Neuronal stem cell (in vitro differentiated cells): ENCODE measurements at places on chromosomes 2 and 18.

DNA sequence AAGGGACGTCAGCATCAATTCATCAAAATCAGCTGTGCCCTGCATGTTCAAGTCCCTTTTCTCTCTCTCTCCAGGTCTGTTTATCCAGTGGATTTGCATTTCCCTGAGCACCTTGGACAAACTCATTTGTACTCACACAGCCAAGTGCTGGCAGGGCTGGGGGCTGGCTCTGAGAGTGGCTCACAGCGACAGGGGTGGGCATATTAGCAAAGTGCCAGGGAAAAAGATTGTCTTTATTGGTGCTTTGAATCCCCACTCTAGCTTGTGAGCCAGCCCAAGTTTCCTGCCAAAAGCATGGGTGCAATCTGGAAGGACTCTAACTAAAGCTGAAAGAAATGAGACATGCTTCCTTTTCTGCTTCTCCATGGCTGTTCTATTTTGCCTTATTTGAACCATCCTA, 56.6 kb downstream of the ACOXL start:
- no peak for DNase-seq
- no peaks in the 10 kb centered on the region for H3K36me3 ChIP-seq
- no peaks in the 10 kb centered on the region for H3K4me1 ChIP-seq
- no peak overlapping the region for H3K4me3 ChIP-seq
- no peaks in the 10 kb centered on the region for H3K27me3 ChIP-seq

GRCh38 chr18:74299162-74299561, 7.4 kb upstream of the CYB5A start:
- peaks cover 1% of the 10 kb centered on the region for H3K4me1 ChIP-seq
- no peaks in the 10 kb centered on the region for H3K36me3 ChIP-seq
- no peaks in the 10 kb centered on the region for H3K27me3 ChIP-seq
- no peak for DNase-seq
- H3K4me3 ChIP-seq, result no peak overlapping the region
- H3K27ac ChIP-seq, result no peak overlapping the region

DNA sequence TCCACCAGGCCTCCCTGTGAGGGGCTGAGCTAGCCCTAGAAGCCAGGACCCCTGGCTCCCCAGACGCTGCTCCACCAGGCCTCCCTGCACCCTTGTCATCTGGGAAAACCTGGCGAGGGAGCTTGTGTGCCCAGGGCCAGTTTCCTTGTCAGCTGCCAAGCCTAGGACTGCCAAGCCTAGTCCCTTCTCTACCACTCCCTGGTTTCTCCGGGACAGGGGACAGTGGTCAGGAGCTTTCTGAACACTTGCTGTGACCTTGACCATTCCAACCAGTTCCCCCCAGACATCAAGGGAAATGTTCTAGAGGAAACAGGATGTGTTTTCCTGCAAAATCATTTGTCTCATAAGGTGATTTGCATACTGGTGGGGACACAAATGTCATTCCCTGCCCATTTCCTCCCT, 41.3 kb upstream of the MRPL33 start:
- H3K27ac ChIP-seq, result no peak overlapping the region
- DNase-seq, result no peak
- peaks cover 4% of the 10 kb centered on the region for H3K27me3 ChIP-seq
- no peaks in the 10 kb centered on the region for H3K36me3 ChIP-seq
- peaks cover 5% of the 10 kb centered on the region for H3K4me1 ChIP-seq

GRCh38 chr2:70546885-70547284, 6.7 kb downstream of the TGFA start:
- DNase-seq, result no peak
- no peaks in the 10 kb centered on the region for H3K4me1 ChIP-seq
- H3K4me3 ChIP-seq, result no peak overlapping the region
- no peaks in the 10 kb centered on the region for H3K36me3 ChIP-seq
- no peaks in the 10 kb centered on the region for H3K27me3 ChIP-seq

- H3K36me3 ChIP-seq, result no peaks in the 10 kb centered on the region
- no peak for DNase-seq
- no peaks in the 10 kb centered on the region for H3K4me1 ChIP-seq
- H3K4me3 ChIP-seq, result no peak overlapping the region
These were observed 51.9 kb downstream of the DYSF start for GRCh38 chr2:71505086-71505769.

DNA sequence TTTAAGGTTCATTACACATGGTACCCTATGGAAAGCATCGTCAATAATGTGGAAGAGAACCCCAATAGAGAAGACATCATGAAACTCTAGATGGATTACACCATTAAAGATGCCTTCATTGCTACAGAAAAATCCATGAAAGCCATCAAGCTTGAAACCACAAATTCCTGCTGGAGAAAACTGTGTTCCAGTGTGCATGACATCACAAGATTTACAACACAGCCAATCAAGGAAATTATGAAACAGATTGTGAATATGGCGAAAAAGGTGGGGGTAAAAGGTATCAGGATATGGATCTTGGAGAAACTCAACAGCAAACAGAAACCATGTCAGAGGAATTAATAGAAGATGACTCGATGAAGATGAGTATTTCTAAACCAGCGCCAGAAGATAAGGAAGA, 200.0 kb downstream of the SLC4A10 start:
- DNase-seq, result no peak
- no peaks in the 10 kb centered on the region for H3K27me3 ChIP-seq
- H3K36me3 ChIP-seq, result no peaks in the 10 kb centered on the region
- no peak overlapping the region for H3K27ac ChIP-seq
- H3K4me1 ChIP-seq, result no peaks in the 10 kb centered on the region
- H3K4me3 ChIP-seq, result no peak overlapping the region

- no peaks in the 10 kb centered on the region for H3K4me1 ChIP-seq
- no peaks in the 10 kb centered on the region for H3K27me3 ChIP-seq
- no peak for DNase-seq
- H3K27ac ChIP-seq, result no peak overlapping the region
These were observed 4.3 kb upstream of the CDCA7 start for GRCh38 chr2:173350383-173350782.

DNA sequence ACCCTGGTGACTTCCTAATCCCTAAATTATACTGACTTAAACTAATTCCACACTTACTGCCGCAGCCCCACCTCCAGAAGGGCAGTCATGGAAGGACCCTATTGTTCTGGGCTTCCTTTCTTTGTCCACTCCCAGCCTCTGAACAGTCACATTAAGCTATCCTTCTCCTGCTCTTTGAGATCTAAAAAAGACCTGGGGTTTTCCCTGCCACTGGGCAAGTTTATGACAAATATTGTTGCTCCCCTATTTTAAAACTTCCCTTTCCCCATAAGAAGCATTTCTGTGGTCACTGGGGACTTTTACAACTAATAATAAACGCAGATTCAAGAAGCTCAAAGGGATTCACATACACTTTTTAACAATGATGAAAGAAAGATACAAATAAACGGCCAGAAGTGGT, 47.2 kb upstream of the XPO1 start:
- peaks cover 2% of the 10 kb centered on the region for H3K4me1 ChIP-seq
- H3K27ac ChIP-seq, result no peak overlapping the region
- H3K36me3 ChIP-seq, result no peaks in the 10 kb centered on the region

- H3K27me3 ChIP-seq, result no peaks in the 10 kb centered on the region
- peak; percentile 29 for DNase-seq
- H3K27ac ChIP-seq, result no peak overlapping the region
- no peaks in the 10 kb centered on the region for H3K36me3 ChIP-seq
- no peak overlapping the region for H3K4me3 ChIP-seq
- H3K4me1 ChIP-seq, result no peaks in the 10 kb centered on the region
These were observed 289.8 kb upstream of the SPRED2 start for GRCh38 chr2:65722028-65722778.

DNA sequence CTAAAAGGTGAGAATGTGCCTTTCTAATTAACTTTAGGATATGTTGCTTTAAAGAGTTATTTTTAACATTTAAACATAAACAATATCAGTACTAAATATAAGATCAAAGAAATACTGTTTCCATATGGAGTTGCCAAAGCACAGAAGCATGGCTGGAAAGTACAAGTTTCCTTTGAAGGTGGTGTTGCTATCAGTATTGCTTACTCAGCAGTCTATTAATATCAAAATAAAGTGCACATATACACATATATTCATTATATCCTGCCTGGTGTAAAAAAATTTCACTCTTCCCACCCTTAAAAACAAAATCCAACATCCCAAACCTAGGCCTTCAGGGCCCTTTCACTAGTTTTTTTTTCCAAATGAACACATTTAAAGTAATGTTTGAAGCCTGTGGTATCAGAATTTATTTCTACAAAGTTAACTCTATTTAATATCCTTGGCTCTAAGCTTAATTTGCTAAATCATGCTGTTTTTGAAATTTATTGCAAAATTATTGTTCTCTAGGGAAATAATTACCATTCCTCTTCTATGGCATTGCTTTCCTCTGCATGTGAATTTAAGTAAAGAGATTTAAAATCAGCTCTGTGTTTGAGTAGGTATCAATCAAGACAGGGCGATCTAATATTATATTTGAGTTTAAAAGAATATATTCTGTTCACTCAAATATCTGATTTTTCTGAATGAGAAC, 192.7 kb upstream of the MEIS1 start:
- H3K36me3 ChIP-seq, result no peaks in the 10 kb centered on the region
- no peak for DNase-seq
- no peak overlapping the region for H3K27ac ChIP-seq
- no peaks in the 10 kb centered on the region for H3K4me1 ChIP-seq

GRCh38 chr2:68287580-68288441, 31.9 kb downstream of the CNRIP1 start:
- H3K27me3 ChIP-seq, result no peaks in the 10 kb centered on the region
- no peak overlapping the region for H3K4me3 ChIP-seq
- no peak overlapping the region for H3K27ac ChIP-seq
- DNase-seq, result no peak
- no peaks in the 10 kb centered on the region for H3K36me3 ChIP-seq

- H3K36me3 ChIP-seq, result no peaks in the 10 kb centered on the region
- no peak for DNase-seq
- no peaks in the 10 kb centered on the region for H3K27me3 ChIP-seq
- H3K4me1 ChIP-seq, result no peaks in the 10 kb centered on the region
- H3K27ac ChIP-seq, result no peak overlapping the region
These were observed 24.7 kb upstream of the MBP start for GRCh38 chr18:77157312-77157711.

- H3K4me1 ChIP-seq, result no peaks in the 10 kb centered on the region
- no peak overlapping the region for H3K4me3 ChIP-seq
- H3K27ac ChIP-seq, result no peak overlapping the region
These were observed 1206.8 kb upstream of the NRXN1 start for GRCh38 chr2:52238782-52239181.

DNA sequence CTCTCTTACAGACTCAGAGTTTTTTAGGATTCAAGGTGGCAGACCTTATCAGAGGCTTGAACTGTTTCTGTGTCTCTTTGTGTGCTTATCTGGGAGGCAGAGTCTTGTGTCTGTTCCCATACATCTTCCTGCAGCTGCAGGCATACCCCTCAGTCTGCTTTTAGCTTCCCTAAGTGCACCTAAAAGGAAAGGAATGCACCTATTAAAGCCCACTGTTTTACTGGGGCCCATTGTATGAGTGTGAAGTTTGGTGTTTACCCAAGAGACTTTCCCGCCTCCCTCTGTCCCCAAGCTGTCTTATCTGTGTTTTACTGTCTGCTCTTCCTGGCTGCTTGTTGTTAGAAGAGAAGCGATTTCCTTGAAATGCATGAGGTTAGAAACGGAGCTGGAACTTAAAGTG, 1757.3 kb upstream of the PIK3C3 start:
- no peak overlapping the region for H3K4me3 ChIP-seq
- no peaks in the 10 kb centered on the region for H3K36me3 ChIP-seq
- no peaks in the 10 kb centered on the region for H3K4me1 ChIP-seq
- DNase-seq, result no peak

DNA sequence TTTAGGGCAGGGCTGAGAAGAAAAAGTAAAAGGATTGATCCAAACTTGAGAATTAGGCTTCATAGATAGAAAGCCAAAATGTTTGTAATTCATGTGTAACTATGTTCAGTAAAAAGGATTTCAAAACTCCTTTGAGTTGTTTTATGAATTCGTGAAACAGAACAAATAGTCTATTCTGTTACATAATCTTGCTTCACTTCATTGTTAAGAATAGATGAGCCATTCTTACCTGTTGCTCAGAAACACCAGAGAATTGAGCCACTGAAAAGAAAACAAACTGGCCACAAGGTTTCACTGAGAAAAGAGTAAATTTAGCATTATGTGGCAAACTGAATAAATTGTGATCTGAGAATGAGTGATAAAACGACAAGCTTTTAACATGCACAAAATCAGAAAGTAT, 4.5 kb upstream of the ITPRID2 start:
- H3K4me1 ChIP-seq, result peaks cover 2% of the 10 kb centered on the region
- H3K4me3 ChIP-seq, result no peak overlapping the region
- H3K27me3 ChIP-seq, result no peaks in the 10 kb centered on the region
- DNase-seq, result no peak
- no peak overlapping the region for H3K27ac ChIP-seq

DNA sequence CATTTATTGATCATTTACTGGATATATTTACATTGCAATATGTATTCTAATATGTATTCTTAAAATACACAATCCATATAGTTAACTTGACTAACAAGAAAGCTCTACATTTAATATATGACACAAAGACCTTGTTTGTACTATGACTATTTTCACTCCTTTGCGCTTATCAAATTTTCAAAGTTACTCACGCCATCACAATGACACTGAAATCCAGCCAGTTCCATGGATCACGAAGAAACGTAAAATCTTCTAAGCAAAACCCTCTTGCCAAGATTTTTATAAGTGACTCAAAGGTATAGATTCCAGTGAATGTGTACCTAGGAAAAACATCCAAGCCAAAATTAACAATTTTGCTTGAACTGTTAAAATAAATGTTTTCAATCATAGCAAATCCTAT, 39.6 kb downstream of the SCN3A start:
- no peak overlapping the region for H3K27ac ChIP-seq
- no peaks in the 10 kb centered on the region for H3K4me1 ChIP-seq
- H3K27me3 ChIP-seq, result no peaks in the 10 kb centered on the region
- H3K4me3 ChIP-seq, result no peak overlapping the region
- DNase-seq, result no peak

DNA sequence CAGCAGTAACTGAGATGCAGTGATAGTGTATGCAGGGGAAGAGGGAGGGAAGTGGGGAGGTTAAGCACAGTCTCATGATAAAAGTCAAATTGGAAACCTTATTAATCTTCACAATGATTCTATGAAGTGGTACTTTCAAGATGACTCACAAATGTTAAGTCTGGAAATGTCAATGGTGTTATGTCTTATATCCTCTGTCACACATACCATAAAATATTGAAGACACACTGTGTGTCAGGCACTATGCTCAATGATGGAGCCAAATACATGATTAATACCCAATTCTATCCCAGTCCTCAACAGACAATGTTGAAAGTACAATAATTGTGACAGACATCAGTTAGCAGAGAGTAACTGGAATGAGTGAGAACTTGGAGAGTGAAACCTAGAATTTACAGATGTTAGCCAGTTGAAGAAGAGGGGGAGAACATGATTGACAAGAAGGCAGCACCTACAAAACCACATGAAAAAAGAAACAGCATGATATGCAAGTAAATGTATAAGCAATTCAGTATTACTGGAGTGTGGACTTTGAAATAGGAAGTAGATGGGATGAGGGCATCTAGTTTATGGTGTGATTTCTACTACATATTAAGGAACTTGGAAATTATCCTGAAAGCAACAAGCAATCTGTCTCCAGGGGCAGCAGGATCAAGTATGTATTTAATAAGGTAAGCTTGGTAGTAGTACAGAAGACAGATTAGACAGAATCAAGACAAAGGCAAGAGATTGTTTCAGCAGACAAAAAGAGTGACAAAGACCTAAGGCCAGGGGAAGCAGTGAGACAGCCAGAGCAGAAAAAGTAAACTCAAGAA, 107.6 kb downstream of the STRN start:
- H3K4me3 ChIP-seq, result no peak overlapping the region
- DNase-seq, result no peak
- H3K36me3 ChIP-seq, result no peaks in the 10 kb centered on the region
- H3K27me3 ChIP-seq, result no peaks in the 10 kb centered on the region
- no peak overlapping the region for H3K27ac ChIP-seq

GRCh38 chr2:239626961-239627592, 226.3 kb upstream of the HDAC4 start:
- no peak for DNase-seq
- no peaks in the 10 kb centered on the region for H3K36me3 ChIP-seq
- no peak overlapping the region for H3K4me3 ChIP-seq
- H3K4me1 ChIP-seq, result no peaks in the 10 kb centered on the region
